ENCODE measurements at places on chromosomes 12 and 14. TPM values are rescaled to one million over a fixed set of nuclear protein-coding genes. Genes with fewer than 3 reads are reported as not detected.
A peak's percentile ranks its signal among the peaks of the same experiment; 100 is the strongest.

BRMS1L gene
- total RNA-seq = 3.9 TPM

DNA sequence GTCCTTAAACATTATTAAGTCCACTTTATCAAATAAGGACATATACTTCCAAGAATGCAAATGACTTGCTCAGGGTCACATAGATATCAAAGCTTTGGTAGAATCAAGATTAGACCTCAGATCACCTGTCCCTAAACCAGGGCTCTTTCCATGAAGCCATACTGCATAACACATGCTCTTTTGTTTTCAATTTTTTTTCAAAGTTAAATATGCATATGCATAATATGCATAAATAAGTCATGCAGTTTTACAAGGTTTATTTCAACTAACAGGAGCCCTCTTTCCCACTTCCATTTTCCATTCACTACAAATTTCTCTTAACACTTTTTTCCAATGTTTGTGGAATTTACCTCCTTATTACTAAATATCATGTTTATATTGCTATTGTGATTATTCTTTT is 53.1 kb downstream of the SIX1 start:
- DNase-seq = no peak

DIO2 gene
- total RNA-seq = 3.3 TPM

MYF6 gene
- under 0.01 TPM for total RNA-seq

DNA sequence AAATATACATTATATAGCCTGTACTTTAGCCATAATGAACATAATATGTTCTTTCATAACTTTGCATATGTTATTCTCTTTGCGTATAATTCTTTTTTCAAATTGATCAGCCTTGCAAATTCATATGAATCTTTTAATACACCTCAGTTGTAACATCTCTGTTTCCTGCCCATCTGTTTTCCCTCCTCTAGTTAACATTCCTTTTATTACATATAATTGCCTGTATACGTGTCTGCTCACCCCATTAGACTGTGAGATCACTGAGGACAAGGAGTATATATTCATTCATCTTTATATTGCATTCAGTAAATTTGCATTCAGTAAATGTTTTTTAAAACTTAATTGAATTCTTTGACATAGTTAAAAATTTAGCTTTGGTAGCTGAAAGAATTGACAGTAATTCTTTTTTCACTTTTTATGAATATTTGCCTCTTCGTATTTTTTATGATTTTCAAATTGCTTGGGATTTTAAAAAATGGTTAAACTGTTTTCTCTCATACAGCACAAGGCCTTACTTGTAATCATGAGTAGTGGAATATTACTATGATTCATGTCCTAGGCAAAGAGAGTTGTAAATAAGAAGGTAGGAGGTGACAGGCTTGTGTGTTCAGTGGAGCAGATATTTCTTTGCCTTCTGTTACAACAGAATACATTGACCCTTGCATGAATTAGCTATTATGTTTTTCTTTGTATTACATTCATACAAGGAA is 32.8 kb upstream of the KLHL42 start:
- peak; percentile 22 for DNase-seq

DNA sequence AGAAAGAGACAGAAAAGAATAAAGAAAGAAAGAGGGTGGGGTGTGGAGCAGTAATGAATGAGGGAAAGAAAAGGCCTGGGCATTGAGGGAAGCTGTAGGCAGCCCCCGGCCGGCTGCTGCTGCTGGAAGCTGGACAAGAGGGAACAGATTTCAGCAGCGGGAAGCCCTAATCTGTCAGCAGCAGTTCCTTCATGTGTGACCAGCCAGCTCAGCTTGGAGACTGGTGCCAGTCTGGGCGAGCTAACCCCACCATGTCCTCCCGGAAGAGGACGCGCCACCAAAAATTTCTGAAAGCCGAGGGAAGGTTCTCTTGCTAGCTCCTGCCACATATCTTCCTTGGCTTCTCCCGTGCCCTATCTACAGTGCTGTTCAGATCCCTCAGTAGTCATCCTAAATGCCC is 236.8 kb downstream of the GRIN2B start:
- no peak for DNase-seq

ZDHHC22 gene
- total RNA-seq = not detected
